ENCODE measurements at places on chromosomes 5 and 9.

DNA sequence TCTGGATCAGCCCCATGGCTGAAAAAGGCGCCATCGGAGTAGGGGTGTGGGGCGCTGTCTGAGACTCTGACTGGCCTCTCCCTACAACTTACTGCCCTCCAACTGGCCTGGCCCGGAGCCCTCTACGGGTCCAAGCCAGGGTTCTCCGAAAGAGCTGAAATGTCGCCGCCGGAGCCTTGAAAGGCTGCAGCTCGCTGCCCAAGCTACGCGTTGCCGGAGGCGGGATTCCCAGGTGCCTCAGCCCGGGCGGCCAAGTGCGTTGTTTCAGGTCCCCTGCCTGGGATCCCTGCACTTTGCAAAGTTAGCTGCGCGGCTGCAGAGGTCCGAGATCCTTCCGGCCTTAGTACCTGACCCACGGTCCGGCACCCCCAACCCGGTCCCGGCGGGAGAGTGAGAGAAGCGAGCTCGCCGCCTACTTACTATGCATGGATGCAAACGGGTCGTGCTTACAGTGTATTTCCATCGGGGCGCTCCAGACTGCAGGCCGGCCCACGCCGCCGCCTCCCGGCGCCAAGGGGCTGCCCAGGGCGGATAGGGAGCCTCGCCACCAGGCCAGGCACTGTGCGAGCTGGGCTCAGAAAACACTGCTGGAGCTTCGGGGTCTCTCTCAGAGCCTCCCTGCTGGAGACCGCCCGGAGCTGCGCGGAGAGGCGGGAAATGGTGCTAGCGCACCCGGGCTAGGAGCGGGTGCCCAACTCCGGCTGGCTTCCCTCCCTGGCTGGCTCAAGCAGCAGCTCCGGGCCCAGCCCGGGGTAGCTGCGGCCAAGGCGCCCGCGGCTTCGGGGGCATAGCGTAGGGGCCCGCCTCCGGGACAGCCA lies 7.7 kb downstream of the PAX5 start:
- DNase-seq: no peak

DNA sequence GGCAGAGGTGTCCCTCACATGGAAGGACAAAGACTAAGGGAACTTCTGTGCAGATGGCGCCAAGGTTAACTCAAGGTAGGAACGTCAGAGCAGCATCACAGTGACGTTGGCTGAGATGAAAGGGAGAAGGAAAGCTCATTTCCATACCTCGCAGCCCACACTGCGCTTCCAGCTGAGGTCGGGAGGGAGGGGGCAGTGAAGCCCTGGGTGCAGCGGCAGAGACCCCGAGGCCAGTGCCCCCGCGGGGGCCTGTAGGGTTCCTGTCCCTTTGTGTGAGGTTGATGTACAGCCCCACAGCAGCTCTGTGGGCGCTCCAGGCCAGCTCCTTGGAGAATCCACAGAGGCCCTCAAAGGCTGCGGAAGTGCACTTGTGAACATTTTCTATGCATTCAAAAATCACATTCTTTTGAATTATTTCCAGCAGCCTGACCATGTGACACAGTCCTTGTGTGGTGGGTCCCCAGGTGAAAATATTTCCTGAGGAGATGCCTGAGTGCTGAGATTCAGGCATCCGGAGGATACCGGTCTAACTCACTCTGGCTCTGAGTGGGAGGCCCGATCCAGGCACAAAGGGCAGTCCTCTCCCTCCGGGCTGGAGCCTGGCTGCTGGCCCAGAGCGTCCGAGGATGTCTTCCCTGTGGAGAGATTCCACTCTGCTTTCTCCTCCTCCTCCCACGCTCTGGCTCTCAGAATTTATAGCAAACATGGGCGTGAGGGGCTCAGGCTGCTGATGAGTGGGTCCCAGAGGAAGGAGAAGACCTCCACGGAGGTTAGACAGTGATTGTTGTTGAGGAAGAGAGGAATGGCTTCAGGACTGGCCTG lies 150.7 kb downstream of the ICE1 start:
- no peak for DNase-seq

DNA sequence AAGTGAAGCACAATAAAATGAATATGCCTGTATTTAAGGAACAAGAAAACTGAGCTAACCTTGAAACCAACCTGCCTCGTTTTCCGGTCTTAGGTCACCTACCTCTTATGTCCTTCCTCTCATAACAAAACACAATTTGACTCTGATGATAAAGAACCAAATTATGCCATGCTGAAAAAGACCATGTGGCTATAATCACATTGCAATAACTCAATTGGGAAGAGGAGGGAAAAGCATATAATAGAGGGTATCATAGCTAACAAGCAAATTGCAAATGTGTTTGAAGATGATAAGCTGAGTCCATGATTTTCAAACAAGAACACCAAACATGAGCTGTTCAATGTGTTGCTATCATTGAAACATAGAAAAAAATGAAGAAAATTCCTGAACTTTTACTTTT lies 260.8 kb downstream of the PLK2 start:
- no peak for DNase-seq

GRCh38 chr5:83470526-83471404 lies 779 bp upstream of the VCAN start:
- DNase-seq: no peak

GRCh38 chr9:4298255-4299004 lies 1.4 kb downstream of the GLIS3 start:
- DNase-seq: peak; percentile 29

DNA sequence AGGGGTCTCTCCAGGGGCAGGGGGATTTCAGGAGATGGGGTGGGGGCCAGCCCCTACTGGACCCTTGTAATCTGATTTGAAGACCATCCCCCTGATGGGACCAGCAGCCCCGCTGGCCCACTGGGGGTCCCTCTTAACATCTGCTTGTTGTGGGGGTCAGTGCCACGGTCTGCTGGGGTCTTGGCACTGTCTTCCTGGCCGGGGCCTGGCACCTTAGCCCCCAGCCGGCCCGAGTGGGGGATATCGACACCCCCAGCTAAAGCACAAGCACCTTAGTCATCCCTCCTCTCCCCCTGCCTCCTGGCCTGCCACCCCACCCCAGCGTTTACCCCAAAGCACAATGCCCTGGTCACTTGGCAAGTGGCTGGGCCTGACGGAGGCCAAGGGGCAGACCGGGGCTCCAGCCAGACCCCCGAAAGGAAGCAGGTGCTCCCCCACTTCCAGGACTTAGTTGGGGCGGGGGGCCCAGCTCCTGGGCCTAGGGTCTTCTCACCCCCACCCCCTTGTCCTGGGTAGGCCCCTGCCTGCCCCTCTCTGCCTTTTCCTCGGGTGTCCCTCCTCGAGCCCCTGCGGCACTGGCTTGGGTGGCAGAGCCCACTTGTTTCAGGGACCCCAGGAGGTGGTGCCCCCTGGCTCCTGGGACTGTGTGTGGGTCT lies 1.4 kb upstream of the NFX1 start:
- DNase-seq: no peak

DNA sequence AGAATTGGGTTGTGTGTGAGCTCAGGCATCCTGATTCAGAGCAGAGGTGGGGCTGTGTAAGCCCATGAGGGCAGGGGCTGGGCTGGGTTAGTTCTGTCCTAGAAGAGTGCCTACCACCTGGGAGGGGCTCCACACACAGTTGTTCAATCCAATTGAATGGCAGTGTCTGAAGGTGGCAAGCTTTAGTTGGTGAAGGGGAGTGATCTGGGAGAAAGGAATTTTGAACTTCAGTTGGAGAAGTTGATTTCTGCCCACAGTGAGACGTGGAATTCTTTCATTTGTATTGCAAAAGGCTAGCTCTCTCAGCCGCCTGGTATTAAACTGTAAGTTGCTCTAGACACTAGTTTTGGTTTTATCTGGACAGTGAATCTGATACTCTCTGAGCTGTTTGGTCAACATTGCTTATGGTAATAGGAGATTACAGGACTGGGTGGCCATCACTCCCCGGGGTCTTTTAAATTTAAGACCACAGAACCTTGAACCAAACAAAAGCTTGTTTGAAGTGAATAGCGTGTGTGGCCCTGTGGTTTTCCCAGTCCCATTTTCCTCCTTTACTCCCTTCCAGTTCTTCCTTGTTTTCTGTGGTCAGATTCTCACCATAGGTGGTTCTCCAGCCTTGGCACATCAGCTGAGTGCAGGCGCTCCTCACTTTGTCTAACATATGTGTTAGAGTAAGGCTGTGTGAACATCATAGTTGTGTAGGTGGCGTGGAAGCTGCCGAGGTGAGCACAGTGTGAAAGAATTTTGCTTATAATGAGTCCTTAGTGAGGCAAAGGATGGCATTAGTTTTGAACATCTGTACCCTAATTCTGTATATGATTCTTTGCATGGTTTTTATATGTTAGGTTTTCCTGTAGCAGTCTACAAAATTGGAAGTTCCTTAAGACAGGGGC lies 78.0 kb downstream of the ARHGAP26 start:
- DNase-seq: no peak
